ENCODE measurements at places on chromosomes 11 and 22. TPM values are rescaled to one million over a fixed set of nuclear protein-coding genes. Genes with fewer than 3 reads are reported as not detected.

The LDHAL6A gene
- not detected for total RNA-seq

DNA sequence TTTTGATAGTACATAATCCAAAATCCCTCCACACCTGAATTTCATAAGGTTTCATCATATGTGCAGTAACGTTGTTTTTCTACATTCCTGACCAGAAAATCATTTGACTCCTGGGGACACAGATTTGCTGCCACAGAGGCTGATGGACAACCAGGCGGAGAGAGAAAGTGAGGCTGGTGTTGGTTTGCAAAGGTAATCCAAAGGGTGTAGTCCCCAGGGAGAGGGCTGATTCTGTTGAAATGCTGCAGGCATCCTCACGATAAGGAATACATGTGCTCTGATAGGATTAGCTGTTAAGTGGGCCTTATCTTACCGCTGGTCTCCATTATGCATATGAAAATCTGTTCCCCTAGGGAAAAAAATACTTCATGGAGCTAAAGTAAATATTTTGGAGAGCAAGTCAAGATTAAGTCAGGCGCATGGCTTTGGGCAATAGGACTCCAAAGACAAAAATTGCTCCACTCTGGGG, 8.1 kb downstream of the APOL6 start:
- no peak for DNase-seq

DNA sequence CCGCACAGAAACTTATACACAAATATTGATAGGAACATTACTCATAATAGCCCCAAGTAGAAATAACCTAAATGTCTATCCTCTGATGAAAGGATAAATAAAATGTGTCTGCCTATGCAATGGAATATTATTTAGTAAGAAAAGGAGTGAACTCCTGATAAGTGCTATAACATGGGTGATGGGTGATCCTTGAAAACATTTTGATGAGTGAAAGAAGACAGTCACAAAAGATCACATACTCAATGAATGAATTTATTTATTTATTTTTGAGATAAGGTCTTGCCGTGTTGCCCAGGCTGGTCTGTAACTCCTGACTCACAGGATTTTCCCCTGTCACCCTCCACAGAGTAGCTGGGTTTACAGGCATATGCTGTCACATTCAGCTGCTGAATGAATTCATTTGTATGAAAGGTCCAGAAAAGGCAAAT, 17.3 kb downstream of the RNF121 start:
- DNase-seq = peak; percentile 89

- peak; percentile 79 for DNase-seq
These were observed 35.3 kb upstream of the NECTIN1 start for GRCh38 chr11:119764108-119764868.

GRCh38 chr11:122872046-122872445, 10.5 kb upstream of the JHY start:
- DNase-seq = no peak

DNA sequence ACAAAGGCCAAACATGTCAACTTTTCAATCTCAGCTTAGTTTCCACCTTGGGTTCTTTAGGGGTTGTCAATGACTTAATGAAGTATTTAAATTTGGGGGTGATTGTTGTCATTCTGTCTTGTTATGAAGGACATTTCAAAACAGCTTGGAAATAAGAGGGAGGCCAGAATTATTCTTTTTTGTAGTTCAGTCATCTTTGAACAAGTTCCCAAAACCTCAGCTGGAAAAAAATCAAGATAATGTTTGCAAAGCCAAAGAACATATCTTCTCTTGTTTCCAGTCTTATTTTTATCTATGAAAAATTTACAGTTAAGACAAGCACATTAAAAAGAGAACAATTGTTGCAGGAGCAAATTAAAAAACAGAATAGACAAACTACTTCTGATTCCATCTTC, 612.8 kb downstream of the INSC start:
- peak; percentile 21 for DNase-seq
